ENCODE measurements at places on chromosomes 12 and 14.

DNA sequence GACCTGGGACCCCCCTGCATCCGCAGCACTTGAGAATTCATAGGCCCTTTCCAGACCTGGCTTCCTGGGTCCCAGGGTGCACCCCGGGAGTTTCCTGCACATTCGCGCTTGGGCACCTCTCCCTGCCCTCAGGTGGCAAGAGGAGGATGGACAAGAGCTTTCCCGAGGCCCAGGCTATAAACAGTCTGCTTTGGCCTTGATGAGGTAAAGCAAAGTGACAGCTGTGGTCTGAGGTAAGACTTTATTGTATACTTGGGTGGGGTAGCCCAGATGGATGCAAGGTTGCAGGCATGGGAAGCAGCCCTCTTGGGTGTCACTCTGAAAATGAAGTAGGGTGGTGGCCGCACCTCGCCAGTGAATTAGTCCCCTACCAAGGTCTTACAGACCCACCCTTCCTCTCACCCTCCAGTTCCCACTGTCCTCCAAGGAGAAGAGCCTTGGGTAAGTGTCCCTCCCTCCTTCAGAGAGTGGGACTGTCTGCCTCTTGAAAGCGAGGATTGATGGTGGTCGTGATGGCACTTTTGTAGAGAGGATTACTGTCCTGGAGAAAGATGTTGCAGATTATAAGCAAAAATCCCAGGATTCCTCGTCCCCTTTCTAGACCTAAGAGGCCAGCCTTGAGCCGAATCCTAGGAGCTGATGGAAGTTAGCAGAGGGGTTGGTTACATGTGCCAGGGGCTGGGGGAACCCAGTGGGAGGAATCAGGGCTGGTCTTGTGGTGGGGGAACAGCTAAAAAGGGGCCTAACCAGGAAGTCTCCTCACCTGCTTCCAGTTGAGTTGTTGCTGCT, 10.6 kb upstream of the CSAD start:
- no peak for DNase-seq

GRCh38 chr12:108802101-108802961, 55.1 kb downstream of the SSH1 start:
- peak; percentile 73 for DNase-seq

DNA sequence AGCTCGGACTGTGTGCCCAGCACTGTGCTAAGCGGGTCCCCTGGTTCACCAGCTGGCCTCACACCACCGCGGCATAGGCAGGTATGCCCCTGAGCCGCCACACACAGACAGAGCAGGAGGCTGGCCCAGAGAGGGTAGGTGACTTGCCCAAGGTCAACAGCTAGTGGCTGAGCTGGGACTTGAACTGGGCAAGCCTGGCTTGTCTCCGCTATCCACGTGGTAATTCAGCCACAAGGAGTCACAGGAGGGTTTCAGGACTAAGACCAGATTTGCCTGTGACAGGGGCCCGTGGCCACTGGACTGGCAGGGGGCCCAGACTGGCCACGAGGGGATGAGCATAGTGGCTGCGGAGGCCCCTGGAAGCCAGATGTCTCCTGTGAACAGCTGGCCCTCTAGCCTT, 47.7 kb downstream of the NCOR2 start:
- DNase-seq, result no peak

DNA sequence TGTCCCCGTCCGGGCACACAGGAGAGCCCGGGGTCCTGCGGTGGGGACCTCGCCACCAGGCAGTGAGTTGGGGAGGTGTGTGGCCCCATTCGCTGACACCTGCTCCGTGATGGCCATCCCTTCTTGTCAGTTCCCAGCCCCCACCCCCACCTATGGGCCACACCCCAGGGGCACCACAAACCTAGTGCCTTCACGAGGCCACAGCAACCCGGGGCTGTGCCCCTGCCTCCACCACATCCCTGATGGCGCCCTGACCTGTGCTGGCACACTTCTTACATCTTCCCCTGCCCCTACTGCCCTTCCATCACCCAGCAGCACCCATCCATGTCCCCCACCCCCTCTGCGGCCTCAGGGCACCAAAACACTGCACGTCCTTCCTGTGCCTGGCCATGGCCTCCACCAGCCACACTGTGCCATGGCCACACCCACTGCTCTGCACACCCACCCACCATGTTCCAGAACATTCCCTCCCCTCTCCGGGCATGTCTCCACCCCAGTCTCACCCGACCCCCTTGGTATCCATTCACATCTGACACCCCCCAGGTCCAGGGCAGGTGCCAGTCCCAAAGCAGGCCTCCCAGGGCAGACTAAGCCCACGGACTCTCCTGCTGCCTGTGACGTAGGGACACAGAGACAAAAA, 24.4 kb downstream of the JAG2 start:
- no peak for DNase-seq

DNA sequence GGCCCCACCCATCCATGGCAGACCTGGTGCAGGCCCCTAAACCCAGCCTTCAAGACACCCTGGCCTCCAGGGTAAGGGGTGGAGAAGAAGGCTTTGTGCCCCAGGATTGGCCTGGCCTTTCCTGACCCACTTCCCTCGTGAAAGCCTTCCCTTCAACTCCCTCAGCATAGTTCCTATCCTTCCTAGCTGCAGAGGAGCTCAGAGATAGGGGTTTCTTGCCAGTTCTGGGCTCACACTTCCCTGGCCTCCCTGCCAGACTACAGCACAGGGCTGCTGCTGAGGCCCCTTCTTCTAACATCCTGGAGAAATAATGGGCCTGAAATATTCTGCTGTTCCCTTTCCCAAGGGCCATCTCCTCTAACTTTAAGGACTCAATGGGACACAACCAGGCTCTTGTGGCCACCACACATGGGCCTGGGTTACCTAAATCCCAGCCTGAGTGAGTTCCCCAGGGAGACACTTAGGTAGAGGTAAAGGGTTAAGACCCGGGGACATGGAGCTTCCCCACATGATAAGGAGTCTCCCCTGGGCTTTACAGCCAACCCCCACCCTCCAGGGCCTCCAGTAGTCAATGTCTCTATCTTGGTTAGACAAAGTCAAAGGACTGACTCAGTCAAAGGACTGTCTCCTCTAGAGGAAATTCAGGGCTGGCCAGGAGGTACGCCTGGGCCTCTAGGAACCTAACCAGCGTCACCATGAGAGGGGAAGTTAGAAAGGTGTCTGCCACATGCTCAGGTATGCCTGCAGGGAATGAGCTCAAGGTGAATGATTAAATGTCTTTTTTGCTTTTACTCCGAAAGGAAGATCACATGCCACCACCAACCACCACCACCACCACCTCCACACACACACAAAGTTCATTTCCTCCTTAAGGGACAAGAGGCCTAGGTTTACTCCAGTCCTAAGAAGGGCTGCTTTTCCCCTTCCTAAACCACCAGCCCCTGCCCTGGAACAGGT, 7.1 kb downstream of the ZFP36L1 start:
- peak; percentile 45 for DNase-seq

Measured in retina (tissue), 1 donor.